AG08396 (cell line): ENCODE measurements at places on chromosomes 3 and 15.

DNA sequence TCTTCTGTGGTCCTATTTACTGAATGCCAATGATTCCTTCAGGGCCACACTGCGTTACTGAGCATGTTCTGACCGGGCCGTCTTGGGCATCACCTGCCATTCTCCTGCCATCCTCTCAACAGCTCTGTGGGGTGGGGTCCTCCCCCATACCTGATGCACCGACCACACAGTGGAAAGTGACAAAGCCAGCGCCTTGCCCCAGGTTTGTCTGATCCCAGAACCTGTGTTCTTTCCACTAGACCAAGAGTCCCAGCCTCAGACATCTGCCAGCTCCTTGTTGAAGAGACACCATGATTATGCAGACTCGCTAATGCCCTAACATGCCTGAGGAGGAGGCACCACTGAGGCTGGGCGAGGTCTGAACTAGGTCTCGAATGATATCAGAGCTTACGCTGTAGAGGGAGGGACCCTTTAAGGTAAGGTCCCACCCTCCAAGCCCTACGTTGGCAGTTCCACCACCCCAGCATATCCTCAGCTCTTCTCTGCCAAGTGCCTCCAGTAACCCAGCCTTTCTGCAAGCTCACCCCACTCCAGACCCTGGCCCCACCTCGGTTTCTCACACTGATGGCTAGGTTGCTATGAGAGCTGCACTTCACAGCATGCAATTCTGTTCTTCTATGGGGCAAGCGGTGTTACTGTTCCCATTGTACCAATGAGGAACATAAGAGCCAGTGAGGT lies 29.8 kb upstream of the PLXNA1 start:
- no peak for DNase-seq

DNA sequence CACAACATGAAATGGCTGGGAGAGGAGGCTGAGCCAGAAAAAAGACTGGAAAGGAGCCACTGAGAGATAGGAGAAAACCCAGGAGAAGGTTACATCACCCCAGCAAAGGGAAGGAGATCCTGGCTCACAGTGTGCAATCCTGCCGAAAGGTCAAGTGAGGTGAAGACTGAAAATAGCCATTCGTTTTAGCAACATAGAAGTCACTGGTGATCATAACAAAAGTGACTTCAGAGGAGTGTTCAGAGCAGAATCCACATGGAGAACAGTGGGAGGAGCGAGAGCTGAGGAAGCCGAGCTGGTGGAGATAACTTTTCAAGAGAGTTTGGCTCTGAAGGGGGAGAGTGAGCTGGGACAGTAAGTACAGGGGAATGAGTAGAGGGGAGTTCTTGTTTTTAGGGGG lies 5.4 kb upstream of the HEG1 start:
- DNase-seq, result peak; percentile 67

DNA sequence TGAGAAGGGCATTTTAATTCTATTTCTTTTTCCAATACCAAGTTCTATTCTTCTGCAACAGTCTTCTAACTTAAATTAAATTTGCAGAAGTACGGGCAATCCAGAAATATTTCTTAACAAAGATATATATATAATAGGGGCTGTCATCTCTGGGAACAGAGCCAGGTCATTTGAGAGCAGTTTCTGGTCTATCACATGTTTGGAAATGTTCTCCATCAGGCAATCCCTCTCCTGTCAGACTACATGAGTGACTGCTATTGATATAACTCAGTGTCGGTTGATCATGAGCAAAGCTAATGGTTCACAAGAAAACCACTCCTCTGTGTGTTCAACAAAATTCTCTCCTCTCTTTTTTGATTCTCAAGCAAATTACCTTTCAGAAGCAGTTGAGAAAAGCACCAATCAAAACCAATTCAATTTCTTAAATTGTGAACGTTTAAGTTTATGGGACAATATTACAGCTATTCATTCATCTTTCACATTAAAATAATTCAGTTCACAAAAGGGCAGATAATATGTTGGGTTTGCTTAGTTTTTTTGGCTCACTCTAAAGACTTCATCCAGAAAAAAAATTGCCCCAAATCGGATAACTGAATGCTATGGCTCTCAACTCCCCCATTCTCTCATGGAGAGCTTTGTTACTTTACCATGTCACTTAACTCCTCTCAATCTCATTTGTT lies 152.9 kb upstream of the TGFBR2 start:
- DNase-seq, result no peak

GRCh38 chr3:171824116-171824515 lies 13.8 kb upstream of the PLD1 start:
- DNase-seq, result no peak

GRCh38 chr15:60343221-60343970 lies 54.4 kb downstream of the ANXA2 start:
- no peak for DNase-seq
